Small intestine (tissue), 16 donors: ENCODE measurements at places on chromosomes 16 and 17. TPM values are rescaled to one million over a fixed set of nuclear protein-coding genes. Genes with fewer than 3 reads are reported as not detected.
A peak's percentile ranks its signal among the peaks of the same experiment; 100 is the strongest.

PIK3R6 gene
- polyA plus RNA-seq, result 0.25 TPM

TLCD2 gene
- 1.8 TPM for polyA plus RNA-seq

ICAM2 gene
- 4.5 TPM for polyA plus RNA-seq

DNA sequence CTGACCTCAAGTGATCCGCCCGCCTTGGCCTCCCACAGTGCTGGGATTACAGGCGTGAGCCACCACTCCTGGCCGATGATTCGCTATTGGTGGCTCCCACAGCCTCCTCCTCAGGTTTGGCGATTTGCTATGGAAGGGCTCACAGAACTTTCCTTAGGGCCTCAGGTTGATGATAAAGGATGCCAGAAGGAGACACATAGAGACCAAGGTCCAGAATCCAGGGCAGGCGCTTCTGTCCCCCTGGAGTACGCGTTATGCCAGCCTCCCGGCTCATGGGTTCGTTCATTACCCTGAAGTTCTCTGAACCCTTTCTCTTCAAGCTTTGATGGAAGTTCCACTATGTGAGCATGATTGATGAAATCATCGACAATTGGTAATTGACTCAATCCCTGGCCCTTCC, 19.9 kb downstream of the LGALS3BP start:
- H3K36me3 ChIP-seq, result no peaks in the 10 kb centered on the region
- no peaks in the 10 kb centered on the region for H3K27me3 ChIP-seq

- H3K27ac ChIP-seq, result peak overlapping the region; percentile 57
- no peaks in the 10 kb centered on the region for H3K36me3 ChIP-seq
- H3K27me3 ChIP-seq, result peaks cover 5% of the 10 kb centered on the region
- DNase-seq, result no peak
- H3K4me1 ChIP-seq, result no peaks in the 10 kb centered on the region
- H3K4me3 ChIP-seq, result no peak overlapping the region
These were observed 7.8 kb downstream of the HOXB1 start for GRCh38 chr17:48523010-48523409.

DNA sequence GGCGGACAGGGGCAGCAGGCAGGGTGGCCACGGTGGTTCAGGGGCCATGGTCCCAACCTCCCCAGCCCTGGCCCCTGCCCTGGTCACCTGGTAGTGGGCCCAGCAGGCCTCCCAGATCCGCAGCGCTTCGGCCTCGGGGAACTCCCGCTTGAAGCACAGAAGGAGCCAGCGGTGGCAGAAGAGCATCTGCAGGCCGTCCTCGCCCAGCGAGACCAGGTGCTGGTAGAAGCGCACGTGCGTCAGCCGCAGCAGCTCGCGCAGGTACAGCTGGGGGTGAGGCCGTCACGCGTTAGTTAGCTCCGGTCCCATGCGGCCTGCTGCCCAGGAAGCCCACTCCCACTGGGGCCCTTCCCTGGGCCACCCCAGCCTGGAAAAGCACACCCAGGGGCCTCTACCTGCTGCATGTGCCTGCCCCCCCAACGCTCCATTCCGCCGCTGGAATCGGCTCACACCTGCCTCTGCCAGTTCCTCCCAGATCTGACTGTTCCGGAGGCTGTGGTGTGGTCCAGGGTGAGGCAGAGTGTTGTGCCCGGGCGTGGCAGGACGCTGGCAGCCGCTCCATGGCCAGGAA, 90.8 kb downstream of the TBC1D16 start:
- H3K27me3 ChIP-seq, result no peaks in the 10 kb centered on the region
- no peak for DNase-seq
- H3K36me3 ChIP-seq, result peaks cover 99% of the 10 kb centered on the region
- no peaks in the 10 kb centered on the region for H3K4me1 ChIP-seq

GRCh38 chr16:54405478-54405877, 118.9 kb upstream of the IRX3 start:
- H3K4me1 ChIP-seq, result no peaks in the 10 kb centered on the region
- no peak overlapping the region for H3K27ac ChIP-seq
- no peaks in the 10 kb centered on the region for H3K27me3 ChIP-seq
- H3K36me3 ChIP-seq, result no peaks in the 10 kb centered on the region

GRCh38 chr17:40532520-40533253, 31.3 kb upstream of the TNS4 start:
- no peaks in the 10 kb centered on the region for H3K36me3 ChIP-seq
- H3K27ac ChIP-seq, result no peak overlapping the region
- DNase-seq, result peak; percentile 50
- no peaks in the 10 kb centered on the region for H3K4me1 ChIP-seq
- H3K4me3 ChIP-seq, result no peak overlapping the region
- no peaks in the 10 kb centered on the region for H3K27me3 ChIP-seq

DNA sequence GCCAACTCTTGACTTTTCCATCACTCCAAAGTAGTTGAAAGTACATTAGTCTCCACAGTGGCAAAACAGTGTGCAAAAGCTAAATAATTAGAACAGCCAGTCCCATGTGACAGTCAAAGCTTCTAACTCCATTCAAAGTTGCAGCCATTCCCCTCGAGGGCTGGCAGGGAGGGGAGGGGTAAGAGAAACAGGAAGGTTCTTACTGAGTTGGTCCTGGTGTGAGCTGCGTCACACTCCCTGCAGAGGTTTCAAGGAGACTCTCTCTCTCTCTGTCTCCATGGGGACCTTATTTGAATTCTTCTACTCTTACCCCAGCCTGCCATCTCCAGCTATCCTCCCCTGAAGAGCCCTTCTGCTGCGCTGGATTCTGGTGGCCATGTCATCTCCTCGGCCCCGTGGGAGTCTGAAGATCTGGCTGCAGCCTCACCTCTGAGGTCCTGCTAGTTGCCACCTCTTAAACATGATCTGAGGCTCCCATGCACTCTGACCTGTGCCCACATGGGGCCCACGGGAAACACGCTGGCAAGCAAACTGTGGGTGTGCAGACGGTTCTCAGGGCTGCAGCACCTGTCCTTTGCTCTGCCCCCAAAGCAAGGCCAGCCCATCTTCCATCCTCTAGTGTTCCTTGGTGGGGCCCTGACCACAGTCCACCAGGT, 23.3 kb upstream of the STH start:
- H3K27me3 ChIP-seq, result no peaks in the 10 kb centered on the region
- no peaks in the 10 kb centered on the region for H3K4me1 ChIP-seq
- no peak for DNase-seq
- H3K4me3 ChIP-seq, result no peak overlapping the region

- H3K4me3 ChIP-seq, result no peak overlapping the region
- peaks cover 24% of the 10 kb centered on the region for H3K4me1 ChIP-seq
- H3K27me3 ChIP-seq, result no peaks in the 10 kb centered on the region
- DNase-seq, result peak; percentile 88
- no peaks in the 10 kb centered on the region for H3K36me3 ChIP-seq
- peak overlapping the region; percentile 61 for H3K27ac ChIP-seq
These were observed 36.6 kb downstream of the TOM1L2 start for GRCh38 chr17:17935321-17936271.

- no peak overlapping the region for H3K27ac ChIP-seq
- no peaks in the 10 kb centered on the region for H3K27me3 ChIP-seq
- no peaks in the 10 kb centered on the region for H3K4me1 ChIP-seq
- DNase-seq, result no peak
- peaks cover 2% of the 10 kb centered on the region for H3K36me3 ChIP-seq
These were observed 263.5 kb downstream of the SNX29 start for GRCh38 chr16:12240036-12240435.

DNA sequence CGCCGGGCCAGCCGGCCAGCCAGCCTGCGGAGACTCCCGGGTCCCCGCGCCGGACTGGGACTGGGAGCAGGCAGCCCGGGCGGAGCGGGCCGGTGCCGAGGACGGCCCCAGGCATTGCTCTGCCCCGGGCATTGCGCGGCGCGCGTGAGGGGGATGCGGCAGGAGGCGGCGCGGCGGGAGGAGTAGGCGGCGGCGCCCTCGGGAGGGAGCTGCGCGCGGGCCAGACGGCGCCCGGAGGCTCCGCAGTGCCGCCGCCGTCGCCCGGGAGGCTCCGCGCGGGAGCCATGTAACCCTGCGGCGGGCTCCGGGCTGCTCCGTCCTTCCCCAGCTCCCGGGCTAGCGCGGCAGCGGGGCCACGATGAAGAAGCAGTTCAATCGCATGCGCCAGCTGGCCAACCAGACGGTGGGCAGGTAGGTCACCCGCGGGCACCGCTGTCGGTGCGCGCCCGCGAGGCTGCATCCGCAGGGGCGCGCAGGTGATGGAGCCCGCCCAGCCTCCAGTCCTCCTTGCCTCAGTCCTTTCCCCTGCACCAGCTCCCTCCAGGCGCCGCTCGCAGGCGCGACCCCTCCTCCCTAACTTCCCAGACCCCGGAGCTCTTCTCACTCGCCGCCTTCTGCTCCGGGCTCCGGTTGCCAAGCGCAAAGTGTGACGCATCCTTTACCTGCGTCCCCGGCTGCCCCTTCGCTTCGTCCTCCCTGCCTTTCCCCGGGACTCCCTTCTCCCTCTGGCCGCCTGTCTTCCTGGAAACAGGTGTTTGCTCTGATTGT, at the start of gene ARHGAP44:
Gene ARHGAP44, plus strand, starts transcription at position 18 of the 768 bp plus-strand sequence. Its CDS starts 341 bp downstream, at position 359.
- H3K27me3 ChIP-seq, result no peaks in the 10 kb centered on the region
- no peaks in the 10 kb centered on the region for H3K36me3 ChIP-seq
- peak within 1 kb of the TSS; percentile 55 for H3K27ac ChIP-seq
- H3K4me3 ChIP-seq, result peak within 1 kb of the TSS; percentile 92
- DNase-seq, result peak; percentile 69
- peaks cover 2% of the 10 kb centered on the region for H3K4me1 ChIP-seq

GRCh38 chr16:86245351-86245750, 265.0 kb upstream of the FOXF1 start:
- no peak for DNase-seq
- H3K4me3 ChIP-seq, result no peak overlapping the region
- no peaks in the 10 kb centered on the region for H3K27me3 ChIP-seq
- no peak overlapping the region for H3K27ac ChIP-seq

- no peaks in the 10 kb centered on the region for H3K4me1 ChIP-seq
- H3K27me3 ChIP-seq, result peaks cover 5% of the 10 kb centered on the region
- H3K4me3 ChIP-seq, result no peak overlapping the region
These were observed 20.8 kb upstream of the KRT10 start for GRCh38 chr17:40843242-40843641.

- H3K27ac ChIP-seq, result peak overlapping the region; percentile 87
- no peak overlapping the region for H3K4me3 ChIP-seq
- no peaks in the 10 kb centered on the region for H3K4me1 ChIP-seq
- no peaks in the 10 kb centered on the region for H3K27me3 ChIP-seq
These were observed 39.4 kb upstream of the MTSS2 start for GRCh38 chr16:70725024-70725911.

DNA sequence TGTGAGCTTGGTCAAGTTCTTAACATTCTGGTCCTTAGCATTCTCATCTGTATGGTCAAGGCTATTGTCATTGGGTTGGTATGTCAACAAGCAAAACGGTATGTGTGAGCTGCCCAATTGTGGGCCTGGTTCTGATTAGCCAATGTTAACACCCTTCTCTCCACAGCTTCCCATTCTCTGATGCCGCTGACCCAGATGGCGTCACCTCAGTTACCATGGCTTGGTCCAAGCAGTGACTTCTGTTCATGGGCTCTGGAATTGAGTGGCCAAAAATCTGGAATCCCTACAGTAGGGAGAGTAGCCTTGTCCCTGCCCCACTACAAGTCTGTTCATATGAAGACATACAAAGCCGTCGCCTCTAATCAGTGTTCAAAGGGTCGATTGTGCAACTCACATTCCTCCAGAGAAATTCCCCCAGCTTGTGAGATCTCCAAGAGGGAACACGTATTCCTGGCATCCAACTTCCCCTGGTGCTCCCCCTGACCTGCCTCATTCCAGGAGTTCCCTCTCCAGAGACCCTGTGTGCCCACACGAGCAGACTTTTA, 15.8 kb downstream of the TMEM98 start:
- no peaks in the 10 kb centered on the region for H3K27me3 ChIP-seq
- H3K4me3 ChIP-seq, result no peak overlapping the region
- H3K27ac ChIP-seq, result peak overlapping the region; percentile 34

DNA sequence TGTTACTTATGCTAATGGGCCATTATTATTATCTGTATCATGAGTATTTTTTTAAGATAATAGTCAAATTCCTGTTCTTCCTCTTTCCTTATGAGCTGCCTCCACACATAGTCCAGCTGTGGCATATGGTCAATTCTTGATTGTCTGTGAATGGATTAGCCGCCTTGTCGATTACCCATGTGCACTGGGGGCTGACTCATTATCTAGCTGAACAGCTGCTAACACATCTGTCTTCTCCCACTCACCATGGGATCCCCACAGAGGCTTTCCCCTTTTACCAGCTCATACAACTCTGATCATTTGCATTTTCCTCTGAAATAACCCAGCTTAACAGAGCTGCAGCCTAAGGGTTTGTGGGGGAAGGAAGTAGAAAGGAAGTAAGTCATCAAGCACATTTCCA, 915.0 kb downstream of the CDH11 start:
- no peak overlapping the region for H3K27ac ChIP-seq
- no peaks in the 10 kb centered on the region for H3K36me3 ChIP-seq
- H3K4me1 ChIP-seq, result no peaks in the 10 kb centered on the region
- no peaks in the 10 kb centered on the region for H3K27me3 ChIP-seq

DNA sequence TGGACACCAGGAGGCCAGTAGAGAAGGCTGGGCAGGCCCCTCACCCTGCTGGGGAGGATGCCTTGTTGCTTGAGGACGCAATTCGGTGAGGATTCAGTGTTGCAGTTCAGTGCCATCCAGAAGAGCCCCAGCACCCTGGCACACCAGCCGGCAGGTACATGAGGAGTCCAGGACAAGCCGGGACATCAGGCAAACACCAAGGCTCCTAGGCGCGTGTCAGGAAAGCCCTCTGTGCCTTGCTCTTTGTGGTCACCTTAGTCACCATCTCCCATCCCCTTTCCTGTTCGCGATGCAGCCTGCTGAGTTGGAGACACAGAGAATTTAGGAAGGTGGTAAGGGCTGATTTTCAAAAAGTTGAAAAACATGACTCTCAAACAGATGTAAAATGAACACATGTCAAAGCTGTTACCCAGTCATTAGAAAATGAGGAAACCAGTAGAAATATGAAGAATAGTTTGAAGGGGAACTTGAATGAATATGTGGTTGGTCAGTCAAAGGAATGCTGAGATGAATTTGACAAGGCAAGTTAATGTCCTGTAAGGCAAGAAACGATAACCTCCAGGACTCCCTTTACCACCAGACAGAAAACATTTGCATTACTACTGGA, 2.3 kb upstream of the NCBP3 start:
- H3K27ac ChIP-seq, result no peak overlapping the region
- no peak for DNase-seq
- peaks cover 3% of the 10 kb centered on the region for H3K4me1 ChIP-seq
- H3K27me3 ChIP-seq, result no peaks in the 10 kb centered on the region
- H3K36me3 ChIP-seq, result peaks cover 11% of the 10 kb centered on the region

DNA sequence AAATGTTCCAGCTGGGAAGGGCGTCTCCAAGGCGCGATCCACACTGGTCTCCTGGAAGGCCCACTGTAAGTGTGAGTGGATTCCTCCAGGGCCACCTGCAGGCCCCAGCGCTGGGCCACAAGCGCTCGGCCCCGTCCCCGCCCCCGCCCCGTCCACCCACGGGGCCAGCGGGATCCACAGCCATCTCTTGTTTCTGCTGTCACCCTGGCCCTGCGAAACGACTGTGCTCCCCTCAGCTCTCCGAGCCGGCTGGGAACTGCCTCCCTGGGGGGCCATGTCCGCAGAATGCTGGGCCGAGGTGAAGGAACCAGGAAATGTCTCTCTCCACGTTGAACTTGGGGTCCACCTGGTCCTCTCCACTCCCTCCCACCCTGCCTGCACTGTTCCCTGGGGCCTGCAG, 1955.2 kb downstream of the TP53TG3F start:
- no peaks in the 10 kb centered on the region for H3K36me3 ChIP-seq
- H3K27me3 ChIP-seq, result no peaks in the 10 kb centered on the region
- no peak overlapping the region for H3K4me3 ChIP-seq
- H3K4me1 ChIP-seq, result no peaks in the 10 kb centered on the region
- no peak overlapping the region for H3K27ac ChIP-seq
